ENCODE measurements at places on chromosomes 2 and 18. TPM values are rescaled to one million over a fixed set of nuclear protein-coding genes. Genes with fewer than 3 reads are reported as not detected.

The DSC2 gene
- not detected for total RNA-seq

DNA sequence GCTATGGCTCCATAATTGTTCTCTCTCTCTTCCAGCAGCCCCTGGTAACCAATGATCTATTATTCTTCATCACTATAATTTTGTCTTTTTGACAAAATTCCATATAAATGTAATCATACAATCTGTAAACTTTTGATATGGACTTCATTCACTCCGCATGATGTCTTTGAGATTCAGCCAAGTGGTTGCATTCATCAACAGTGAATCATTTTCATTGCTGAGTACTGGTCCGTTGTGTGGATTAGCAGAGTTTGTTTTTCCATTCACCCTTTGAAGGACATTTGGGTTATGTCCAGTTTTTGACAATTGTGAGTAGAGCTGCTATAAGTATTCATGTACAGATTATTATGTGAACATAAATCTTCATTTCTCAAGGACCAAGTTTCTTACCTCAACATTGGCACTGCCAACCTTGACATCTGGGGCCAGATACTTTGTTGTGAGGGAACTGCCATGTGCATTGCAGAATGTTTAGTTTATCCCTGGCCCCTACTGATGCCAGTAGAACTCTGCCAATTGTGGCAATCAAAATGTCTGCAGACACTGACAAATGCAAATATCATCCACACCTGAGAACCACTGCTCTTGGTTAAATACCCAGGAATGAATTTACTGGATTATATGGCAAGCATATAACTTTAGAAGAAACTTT, 48.4 kb upstream of the BCL2L11 start:
- no peaks in the 10 kb centered on the region for H3K27me3 ChIP-seq
- H3K4me3 ChIP-seq = no peak overlapping the region
- H3K27ac ChIP-seq = no peak overlapping the region
- DNase-seq = no peak
- no peaks in the 10 kb centered on the region for H3K36me3 ChIP-seq

DNA sequence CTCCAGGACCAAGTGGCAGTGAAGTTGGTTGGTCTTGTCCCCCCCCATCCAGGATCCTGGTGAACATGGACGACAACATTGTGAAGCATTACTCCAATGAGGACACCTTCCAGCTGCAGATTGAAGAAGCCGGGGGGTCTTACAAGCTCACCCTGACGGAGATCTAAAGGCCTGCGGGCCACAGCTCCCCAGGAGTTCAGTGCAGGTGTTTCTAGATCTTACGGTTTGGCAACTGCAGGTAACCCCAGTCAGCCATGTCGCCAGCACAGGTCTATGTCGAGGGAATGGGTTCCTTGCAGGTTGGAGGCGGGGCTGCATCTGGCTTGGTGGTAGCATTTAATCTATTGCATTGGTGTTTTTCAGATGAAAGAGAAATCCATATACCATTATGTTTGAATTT, 42.8 kb upstream of the KLF11 start:
- no peak overlapping the region for H3K4me3 ChIP-seq
- no peaks in the 10 kb centered on the region for H3K4me1 ChIP-seq
- no peak for DNase-seq
- no peak overlapping the region for H3K27ac ChIP-seq
- H3K36me3 ChIP-seq = no peaks in the 10 kb centered on the region

The ALLC gene
- not detected for total RNA-seq

The MYO5B gene
- 0.30 TPM for total RNA-seq

GRCh38 chr2:39524756-39525635, 87.9 kb upstream of the MAP4K3 start:
- no peak overlapping the region for H3K27ac ChIP-seq
- no peaks in the 10 kb centered on the region for H3K36me3 ChIP-seq
- peaks cover 29% of the 10 kb centered on the region for H3K4me1 ChIP-seq

The ZNF892 gene
- 5.5 TPM for total RNA-seq

GRCh38 chr2:113077921-113078320, 10.2 kb downstream of the IL1F10 start:
- H3K4me1 ChIP-seq = no peaks in the 10 kb centered on the region
- H3K27me3 ChIP-seq = peaks cover 17% of the 10 kb centered on the region
- H3K27ac ChIP-seq = no peak overlapping the region
- no peaks in the 10 kb centered on the region for H3K36me3 ChIP-seq
- H3K4me3 ChIP-seq = no peak overlapping the region

- no peaks in the 10 kb centered on the region for H3K4me1 ChIP-seq
- DNase-seq = no peak
- no peaks in the 10 kb centered on the region for H3K27me3 ChIP-seq
- no peaks in the 10 kb centered on the region for H3K36me3 ChIP-seq
- H3K4me3 ChIP-seq = no peak overlapping the region
These were observed 420.0 kb downstream of the ZEB2 start for GRCh38 chr2:144099780-144100377.

- no peaks in the 10 kb centered on the region for H3K4me1 ChIP-seq
- DNase-seq = no peak
- H3K27me3 ChIP-seq = no peaks in the 10 kb centered on the region
- no peaks in the 10 kb centered on the region for H3K36me3 ChIP-seq
- no peak overlapping the region for H3K27ac ChIP-seq
These were observed 65.9 kb downstream of the KCNF1 start for GRCh38 chr2:10977621-10978020.

Data from B cell (primary cell).